ENCODE measurements at places on chromosomes 11 and 22. TPM values are rescaled to one million over a fixed set of nuclear protein-coding genes. Genes with fewer than 3 reads are reported as not detected.
A peak's percentile ranks its signal among the peaks of the same experiment; 100 is the strongest.

- DNase-seq = no peak
These were observed 94.7 kb upstream of the GAL start for GRCh38 chr11:68589547-68590216.

DNA sequence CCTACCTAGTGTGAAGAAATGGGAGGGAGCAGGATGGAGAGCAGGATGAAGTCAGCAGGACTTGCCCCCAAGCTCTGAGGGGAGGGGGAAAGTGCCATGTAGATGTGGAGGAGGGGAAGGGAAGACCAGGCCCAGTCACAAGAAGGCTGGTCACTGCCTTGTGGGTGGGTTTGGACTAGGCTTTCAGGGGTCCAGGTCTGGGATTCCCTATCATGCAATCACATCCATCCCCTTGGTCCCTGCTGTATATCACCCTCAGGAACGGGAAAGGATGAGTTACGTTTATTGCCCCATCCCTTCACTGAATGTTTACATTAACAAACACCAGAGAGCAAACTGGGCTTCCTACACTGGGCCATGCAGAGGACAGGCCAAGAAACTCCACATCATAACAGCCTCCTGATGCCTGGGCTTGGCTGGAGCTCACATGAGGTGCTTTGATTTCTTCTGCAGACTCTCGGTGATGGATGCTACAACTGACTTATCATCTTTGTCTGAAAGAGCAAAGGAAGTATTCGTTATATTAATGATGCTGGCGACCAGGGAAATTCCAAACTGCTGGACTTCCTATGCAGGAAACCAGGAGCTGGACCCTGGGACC lies 5.6 kb downstream of the TMEM86A start:
- no peak for DNase-seq

DNA sequence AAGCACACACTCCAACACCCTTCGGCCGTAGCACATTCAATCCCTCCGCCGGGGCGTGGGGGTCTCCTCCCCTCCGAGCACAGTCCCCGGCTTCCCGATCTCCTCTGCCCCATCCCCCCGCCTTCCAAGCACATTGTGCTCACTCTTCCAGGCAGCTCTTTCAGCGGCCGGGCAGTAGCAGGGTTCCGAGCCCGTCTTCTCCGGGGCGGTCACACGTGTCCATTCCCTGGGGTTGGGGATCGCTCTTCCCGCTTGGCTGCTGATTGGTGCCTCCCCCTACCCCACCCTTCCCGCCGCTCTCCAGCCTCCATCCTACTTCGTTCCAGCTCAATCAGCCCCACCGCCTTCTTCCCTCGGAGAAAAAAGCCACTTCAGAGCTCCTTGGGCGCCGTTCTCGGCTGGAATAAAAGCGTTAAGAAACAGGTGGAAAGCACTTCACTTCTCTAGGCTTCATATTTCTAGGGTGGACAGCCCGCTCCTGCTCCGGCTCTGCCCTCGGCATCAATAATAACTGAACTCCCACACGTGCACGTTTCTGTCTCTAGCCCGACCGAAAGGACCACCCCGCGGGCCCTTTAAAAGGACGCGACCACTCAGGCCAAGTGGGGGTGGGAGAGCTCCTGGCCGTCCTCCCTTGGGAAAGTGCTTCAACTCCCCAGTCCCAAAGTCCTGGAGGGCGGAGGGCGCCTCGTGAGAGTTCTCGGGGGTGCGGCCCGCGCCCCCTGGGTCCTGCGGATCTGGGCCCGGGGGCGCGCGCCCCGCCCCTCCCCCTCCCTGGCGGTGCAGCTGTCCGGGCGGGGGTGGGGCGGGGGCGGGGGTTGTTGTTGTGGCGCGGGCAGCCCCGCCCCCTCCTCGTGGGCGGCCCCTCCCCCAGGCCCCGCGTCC lies 464 bp upstream of the CECR2 start:
- no peak for DNase-seq

GRCh38 chr11:92550411-92550810 lies 325.8 kb downstream of the FAT3 start:
- DNase-seq = no peak

DNA sequence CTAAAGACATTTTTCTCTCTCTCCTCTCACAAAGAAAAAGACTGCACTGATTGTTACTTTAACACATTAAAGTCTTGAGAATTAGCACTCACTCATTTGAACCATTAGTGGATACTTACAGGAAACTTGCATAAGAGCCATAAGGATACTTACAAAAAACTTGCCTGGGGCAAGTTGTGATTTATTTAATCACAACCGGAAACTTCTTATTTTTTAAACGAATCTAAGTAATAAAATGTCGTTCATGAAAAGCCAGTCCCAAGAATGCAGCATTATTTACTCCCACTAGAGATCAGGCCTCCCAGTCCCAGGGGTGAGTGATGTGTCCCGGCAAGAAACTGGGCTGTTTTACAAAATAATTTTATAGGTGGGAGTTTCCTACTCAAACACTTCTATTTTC lies 59.3 kb upstream of the TTC12 start:
- no peak for DNase-seq

GRCh38 chr11:13594044-13594443 lies 74.4 kb upstream of the FAR1 start:
- no peak for DNase-seq

DNA sequence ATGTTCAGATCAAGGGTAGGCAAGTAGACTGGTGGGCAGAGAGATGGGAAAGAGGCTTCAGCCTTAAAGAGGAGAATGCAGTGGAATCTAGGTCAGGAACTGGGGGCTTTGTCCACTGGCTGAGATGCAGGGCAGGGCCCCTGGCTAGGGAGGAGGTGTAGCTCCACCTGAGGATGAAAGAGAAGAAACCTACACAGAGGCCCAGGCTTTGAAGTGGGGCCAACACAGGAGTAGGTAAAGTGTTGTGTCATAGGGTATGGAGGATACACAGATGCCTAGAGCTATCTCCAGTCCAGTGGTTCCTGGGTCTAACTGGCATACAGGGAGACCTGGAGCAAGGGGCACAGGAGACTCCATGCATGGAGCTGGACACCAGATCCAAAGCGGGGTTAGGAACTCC lies 73.5 kb downstream of the RASSF10 start:
- no peak for DNase-seq

- no peak for DNase-seq
These were observed 122.2 kb downstream of the PLEKHA7 start for GRCh38 chr11:16891964-16892363.

Gene POU2F3
- polyA plus RNA-seq = 0.07 TPM

GRCh38 chr11:116312570-116313391 lies 460.0 kb downstream of the BUD13 start:
- peak; percentile 94 for DNase-seq

GRCh38 chr11:120709808-120710207 lies 198.3 kb downstream of the GRIK4 start:
- DNase-seq = no peak

GRCh38 chr11:70699294-70700221 lies 301.2 kb downstream of the CTTN start:
- no peak for DNase-seq

- DNase-seq = no peak
These were observed 1293.4 kb downstream of the TBC1D22A start for GRCh38 chr22:48055827-48056226.

Gene C1QTNF5
- 1.8 TPM for polyA plus RNA-seq

DNA sequence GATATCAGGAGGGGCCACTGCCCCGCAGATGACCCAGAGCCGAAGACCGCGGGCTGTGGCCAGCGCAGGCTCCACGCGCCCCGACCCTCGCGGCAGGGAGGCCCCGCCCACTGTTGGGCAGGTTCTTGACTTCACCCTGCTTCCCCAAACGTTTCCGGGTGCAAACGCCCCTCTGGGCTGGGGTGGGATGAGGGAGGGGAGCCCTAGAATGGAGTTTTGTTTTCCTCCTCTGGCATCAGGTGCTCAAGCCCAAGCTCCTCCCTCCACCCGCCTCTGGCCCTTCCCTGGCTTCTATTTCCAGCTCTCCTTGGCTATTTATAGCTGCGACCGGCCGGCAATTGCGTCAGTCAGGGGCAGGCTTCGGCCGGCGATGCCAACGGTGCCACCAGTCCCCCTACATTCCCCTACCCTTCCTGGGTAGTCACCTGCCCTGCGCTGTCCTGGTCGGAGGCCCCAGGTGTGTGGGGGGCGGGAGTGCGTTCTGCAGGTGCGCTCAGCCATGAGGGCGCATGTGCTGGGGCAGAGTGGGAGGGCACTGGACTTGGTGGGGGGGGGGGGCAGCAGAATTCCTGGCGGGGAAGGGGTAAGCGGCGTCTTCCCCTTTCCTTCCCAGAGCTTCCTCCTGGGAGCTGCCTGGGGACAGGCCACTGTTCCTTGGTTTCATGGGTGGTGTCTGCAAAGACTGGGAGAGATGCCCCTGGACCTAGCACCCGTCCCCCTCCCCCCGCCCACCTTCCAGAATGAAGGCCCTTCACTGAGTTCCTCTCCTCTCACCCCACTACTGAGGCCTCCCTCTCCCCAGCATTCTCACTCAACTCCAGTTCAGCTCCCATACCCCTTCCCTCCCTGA lies 23.6 kb downstream of the DUSP8 start:
- DNase-seq = peak; percentile 83

GRCh38 chr11:33389635-33390034 lies 132.5 kb downstream of the HIPK3 start:
- no peak for DNase-seq

DNA sequence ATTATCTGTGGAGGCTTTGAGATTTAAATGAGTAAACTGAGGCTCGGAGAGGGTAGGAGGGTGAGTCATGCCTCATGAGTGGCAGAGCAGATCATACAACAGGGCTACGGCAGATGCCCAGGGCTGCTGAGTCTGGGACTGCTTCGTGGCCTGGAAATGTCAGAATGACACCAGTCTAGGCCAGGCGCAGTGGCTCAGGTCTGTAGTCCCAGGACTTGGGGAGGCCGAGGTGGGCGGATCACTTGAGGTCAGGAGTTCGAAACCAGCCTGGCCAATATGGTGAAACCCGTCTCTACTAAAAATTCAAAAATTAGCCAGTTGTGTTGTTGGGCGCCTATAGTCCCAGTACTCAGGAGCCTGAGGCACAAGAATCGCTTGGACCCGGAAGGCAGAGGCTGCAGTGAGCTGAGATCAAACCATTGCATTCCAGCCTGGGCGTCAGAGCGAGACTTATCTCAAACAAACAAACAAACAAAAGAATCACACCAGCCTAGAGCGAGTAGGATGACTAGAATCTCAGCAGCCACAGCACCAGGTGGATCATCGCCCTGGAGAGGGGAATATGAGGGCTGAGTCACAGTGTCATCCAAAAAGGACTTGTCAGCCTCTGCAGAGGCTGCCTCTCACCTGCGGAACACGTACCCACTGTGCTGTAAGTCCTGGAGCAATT lies 48.6 kb upstream of the ADA2 start:
- DNase-seq = no peak

Gene NLRP14
- polyA plus RNA-seq = 0.05 TPM

DNA sequence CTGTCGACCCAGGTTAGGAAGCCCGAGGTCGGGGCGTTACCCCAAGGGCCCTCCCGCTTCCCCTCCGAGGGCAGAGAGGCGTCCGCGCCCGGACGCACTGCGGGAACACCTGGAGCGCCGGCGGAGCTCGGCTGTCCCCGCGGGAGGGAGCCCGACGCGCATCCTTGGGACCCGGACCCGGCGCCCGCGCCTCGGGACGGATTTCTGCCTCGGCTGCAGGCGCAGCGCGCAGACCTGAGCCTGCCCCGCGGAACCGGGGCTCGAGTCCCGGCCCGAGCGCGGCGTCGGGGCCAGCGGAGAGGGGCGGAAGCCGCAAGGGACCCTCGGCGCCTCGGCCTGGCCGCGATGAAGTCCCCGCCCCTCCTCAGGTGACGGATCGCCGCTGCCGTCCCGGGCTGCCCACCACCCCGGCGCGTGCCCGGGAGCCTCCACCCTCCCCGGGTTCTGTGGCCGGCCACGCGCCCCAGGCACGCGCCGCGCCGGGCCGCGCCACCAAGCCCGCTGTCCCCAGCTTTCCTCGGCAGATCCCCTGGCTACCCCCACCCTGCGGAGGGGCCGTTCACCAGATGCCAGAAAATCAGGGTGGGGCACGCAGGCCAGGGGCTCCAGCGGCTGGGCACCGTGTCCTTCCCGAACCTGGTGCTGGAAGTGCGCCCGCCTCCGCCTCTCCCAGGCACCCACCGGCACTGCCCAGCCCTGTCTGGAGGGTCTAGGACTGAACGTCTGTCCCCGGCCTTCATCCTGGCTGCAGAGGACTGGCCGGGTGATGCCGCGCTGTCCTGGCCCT lies 410 bp downstream of the GLB1L3 start:
- no peak for DNase-seq

- DNase-seq = no peak
These were observed 1.7 kb upstream of the RTCB start for GRCh38 chr22:32413719-32414118.

Gene ATP6V1E1
- 388 TPM for polyA plus RNA-seq

Gene ANKK1
- polyA plus RNA-seq = 3.5 TPM

DNA sequence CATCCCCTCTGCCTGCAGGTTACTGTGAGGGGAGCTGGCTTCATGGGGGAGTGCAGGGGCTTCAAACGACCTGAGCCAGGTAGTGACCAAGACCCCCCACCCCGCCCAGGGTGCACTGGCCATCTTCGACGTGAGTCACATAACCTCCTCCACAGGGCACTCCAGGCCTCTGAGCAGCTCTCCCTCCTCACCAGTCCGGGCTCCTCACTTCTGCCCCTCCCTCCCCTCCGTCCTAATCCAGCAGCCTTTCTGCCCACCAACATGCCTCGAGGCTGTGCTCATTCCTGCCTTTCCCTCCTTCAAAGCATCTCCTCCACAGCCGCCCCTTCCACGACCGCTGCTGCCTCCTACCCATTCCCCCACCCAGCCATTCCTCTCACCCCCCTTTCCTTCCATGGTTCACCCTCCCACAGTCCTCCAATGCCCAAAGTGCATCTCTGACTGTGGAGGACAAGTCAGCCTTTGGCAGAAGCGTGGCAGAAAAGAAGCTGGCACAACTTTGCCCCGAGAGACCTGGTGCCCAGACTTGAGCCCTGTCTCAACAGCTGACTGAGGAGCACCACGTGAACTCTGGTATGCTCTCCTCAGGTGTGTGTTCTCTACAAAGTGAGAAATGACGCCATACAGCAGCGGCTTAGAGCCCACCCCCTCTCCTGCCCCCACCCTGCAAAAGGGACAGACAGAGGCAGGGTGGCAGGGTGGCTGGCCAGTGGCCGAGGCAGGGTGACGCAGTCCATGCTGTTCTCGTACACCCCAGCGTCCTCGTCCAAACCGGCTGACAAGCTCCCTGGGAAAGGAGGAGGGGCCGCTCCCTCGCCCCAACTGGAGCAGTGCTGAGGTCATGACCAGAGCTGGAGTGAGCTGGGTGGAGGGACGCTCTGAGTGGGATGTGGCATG lies 30.4 kb downstream of the OPCML start:
- no peak for DNase-seq

- DNase-seq = no peak
These were observed 55.1 kb downstream of the SESN3 start for GRCh38 chr11:95175818-95176380.

Gene KRTAP5-4
- not detected for polyA plus RNA-seq

GRCh38 chr11:46914910-46915309 lies 3.4 kb downstream of the LRP4 start:
- peak; percentile 68 for DNase-seq

- DNase-seq = no peak
These were observed 31.7 kb upstream of the CXCR5 start for GRCh38 chr11:118851970-118852369.

Gene ANGPTL5
- 0.22 TPM for polyA plus RNA-seq

Gene LRRN4CL
- 6.4 TPM for polyA plus RNA-seq
